Stimulated activated naive CD4-positive, alpha-beta T cell (primary cell): ENCODE measurements at places on chromosomes 7 and 10.
A peak's percentile ranks its signal among the peaks of the same experiment; 100 is the strongest.

DNA sequence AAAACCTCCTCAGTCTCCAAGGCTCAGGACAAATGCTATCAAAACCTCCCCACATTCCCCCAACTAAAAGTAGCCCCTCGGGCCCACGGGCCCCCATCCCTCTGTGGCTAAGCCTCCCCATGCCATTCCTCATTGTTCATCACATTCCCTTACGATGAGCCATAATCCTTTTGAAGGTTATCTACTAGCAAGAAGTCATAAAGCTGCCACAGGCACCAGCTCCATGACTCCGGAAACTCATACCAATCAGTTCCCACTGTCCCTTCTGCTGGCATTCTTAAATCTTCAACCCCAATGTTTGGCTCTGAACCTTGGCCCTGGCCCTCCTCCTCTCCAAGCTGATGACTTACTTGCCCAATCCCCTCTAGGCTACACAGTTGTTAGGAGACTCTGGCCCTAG, 19.4 kb upstream of the TM9SF3 start:
- no peak for DNase-seq

GRCh38 chr10:30178356-30178964, 119.1 kb upstream of the JCAD start:
- no peak for DNase-seq

DNA sequence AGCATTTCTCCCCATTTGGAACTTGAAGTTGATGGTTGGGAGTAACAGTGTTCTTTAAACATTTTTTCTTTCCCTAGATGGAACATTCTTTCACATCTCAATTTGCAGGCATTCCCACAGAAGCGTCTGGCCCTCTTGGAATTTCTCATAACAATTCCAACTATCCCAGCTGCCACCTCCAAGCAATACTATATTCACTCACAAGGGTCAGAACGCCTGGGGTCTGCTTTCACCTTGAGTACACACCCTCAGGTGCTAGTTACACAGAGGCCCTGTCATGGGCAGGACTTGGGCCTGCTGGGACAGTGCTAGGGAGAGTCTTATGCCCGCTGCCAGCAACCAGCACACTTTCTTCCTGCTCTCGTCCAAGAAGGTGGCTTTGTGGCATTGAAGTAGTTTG, 136.5 kb downstream of the JCAD start:
- DNase-seq, result no peak

GRCh38 chr7:73992101-73992562, 35.8 kb upstream of the ELN start:
- no peak for DNase-seq

- no peak for DNase-seq
These were observed 133.3 kb downstream of the CELF2 start for GRCh38 chr10:11150879-11151415.

GRCh38 chr10:22977751-22978150, 49.9 kb downstream of the ARMC3 start:
- DNase-seq, result no peak

DNA sequence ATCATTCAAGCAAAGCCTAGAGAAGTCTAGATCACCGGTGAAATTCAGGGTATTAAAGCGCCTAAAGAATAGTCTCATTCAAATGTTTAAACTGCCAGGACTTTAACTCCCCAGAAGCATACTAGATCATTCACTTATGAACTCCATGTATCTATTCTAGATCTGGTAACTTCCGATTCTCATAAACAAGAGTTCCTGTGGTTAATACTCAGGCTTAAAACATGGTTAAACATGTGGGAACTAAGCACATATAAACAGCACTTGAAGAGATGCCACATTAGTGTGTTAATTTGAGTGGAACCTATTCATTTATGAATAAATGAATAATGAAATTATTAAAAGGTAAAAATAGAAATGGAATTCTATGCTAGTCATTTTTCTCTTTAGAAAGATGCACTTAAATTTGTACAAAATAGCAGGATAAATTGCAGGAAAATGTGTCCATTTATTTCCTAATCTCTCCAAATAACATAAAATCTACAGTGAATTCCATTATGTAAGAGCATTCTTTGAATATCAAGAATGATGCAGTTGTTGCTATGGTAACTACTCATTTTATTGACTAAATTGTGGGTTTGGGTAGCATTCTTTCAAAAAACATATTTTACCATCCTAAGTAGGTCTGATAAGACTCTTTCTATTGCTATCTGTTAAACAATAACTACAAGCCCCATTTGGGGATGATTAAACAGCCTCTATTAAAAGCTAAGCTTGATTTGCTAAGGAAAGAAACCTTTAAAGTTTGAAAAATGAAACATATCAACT, 147.6 kb upstream of the TMEM168 start:
- DNase-seq, result peak; percentile 5

DNA sequence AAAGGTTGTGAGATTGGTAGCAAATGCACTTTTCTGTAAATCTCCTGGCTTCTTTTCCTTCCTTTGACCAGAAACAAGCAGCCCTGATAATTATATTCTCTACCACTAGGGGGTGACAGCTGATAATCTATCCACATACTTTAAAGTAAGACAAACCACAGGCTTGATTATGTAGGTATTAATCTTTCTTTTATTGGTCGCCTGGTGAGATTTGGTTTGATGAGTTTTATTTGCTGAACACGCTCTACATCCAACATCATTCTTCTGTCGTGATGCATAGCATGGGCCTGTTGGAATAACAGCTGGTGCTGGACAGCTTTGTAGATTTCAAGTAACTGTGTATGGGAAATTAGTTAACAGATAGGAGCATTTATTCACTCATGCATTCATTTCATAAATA, 63.5 kb downstream of the ZNF365 start:
- no peak for DNase-seq

DNA sequence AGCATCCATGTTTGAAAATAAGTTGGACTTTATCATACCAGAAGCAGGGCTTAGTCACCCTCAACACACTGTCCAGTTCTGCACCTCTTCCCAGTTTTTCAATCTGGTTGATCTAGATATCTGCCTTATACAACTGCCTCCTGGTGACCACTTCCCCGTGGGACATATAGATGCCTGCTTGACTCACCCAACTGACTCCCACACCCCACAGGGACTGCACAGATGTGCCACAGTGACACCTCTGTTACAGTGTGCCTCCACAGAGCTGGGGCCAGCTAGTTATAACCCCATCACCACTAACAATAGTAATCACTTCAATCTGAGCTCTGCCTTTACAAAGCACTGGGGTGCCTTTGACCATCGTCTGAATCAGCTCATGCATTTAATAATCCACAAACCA, 82.6 kb upstream of the AOAH start:
- no peak for DNase-seq

- no peak for DNase-seq
These were observed 200.6 kb upstream of the COBL start for GRCh38 chr7:51517187-51517586.

GRCh38 chr7:28570113-28570969, 158.0 kb downstream of the CREB5 start:
- DNase-seq, result no peak

GRCh38 chr10:74432841-74433594, 282.0 kb downstream of the ADK start:
- no peak for DNase-seq

- DNase-seq, result no peak
These were observed 548.5 kb upstream of the FOXK1 start for GRCh38 chr7:4133491-4134044.

DNA sequence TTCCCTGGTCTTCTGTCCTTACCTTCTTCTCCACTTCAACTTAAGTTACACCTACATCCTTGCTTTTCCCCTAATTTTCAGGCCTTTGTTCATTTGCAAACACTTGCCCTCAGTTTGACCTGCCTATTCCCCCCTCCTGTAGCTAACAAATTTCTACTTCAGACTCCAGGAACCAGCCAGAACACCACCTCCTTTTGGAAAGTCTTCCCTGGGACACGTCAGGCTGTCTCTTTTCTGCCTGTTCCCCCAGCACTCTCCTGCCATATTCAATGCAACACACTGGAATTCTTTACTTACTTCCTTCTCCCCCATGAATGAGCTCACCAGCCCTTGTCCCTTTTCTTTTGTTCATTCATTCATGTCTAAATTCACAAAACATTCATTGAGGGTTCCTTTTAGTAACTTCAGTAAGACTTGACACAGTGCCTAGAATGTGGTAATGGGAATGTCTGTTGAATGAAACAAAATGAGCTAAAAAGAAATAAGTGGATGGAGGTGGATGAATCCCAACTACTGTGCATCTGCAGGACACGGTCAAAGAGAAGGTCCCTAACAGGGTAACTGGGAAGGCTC, 478.0 kb downstream of the KCNMA1 start:
- DNase-seq, result no peak

- DNase-seq, result no peak
These were observed 2.4 kb downstream of the ARID5B start for GRCh38 chr10:61903928-61904344.

- no peak for DNase-seq
These were observed 31.9 kb upstream of the SGCE start for GRCh38 chr7:94687810-94688209.

GRCh38 chr10:117743509-117743908, 201.0 kb downstream of the EMX2 start:
- no peak for DNase-seq

- DNase-seq, result no peak
These were observed 102.7 kb upstream of the FAM13C start for GRCh38 chr10:59465088-59465487.

DNA sequence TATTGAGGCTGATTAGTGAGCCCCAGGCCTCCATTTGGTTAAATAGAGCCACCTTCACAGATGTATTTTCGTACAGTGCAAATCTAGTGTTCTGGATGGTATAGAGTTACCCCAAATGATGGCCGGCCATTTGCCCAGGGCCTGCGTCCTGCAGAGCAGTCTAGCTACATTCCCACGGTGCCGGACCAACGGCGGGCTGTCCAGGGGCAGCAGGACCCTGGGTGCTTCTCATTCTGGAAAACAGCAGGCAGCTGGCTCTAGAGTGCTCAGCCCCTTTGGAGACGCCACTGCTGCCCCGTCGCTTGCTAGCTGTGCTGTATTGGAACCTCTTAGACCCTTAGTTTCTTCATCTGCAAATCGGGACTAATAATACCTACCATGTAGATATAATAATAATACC, 149.1 kb downstream of the RGS10 start:
- DNase-seq, result no peak

DNA sequence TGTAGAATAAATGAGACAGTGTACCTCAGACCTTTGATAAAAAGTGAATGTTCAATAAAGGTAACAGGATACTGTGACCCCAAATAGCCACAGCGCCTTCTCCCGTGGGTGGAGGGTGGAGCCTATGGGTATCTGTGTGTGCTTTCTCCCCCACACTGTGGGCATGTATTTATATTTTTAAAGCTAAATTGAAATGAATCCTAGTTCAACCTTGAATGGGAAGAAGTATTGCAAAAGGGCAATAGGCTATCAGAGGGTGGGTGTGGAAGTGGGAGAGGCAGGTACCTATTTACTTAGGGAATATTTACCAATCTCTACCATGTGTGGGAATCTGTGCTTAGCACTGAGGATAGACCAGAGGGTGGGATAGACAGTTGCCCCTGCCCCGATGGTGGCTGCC, 68.9 kb downstream of the PFKFB3 start:
- no peak for DNase-seq

DNA sequence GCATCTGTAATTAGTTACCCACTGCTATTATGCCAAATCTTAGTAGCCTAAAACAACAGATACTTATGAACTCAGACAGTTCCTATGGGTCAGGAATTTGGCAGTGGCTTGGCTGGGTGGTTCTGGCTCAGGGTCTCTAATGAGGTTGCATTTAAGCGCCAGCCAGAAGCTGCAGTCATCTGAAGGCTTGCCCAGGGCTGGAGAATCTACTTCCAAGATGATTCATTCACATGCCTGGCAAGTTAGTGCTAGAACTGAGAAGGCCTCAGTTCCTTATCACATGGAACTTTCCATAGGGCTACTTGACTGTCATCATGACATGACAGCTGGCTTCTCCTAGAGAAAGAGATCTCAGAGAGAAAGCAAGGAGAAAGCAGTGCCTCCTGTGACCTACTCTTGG, 121.3 kb downstream of the AVL9 start:
- no peak for DNase-seq

- DNase-seq, result no peak
These were observed 9.6 kb downstream of the FAM53B start for GRCh38 chr10:124734311-124735166.
